Aorta (tissue), 5 donors: ENCODE measurements at places on chromosomes 16 and 17. TPM values are rescaled to one million over a fixed set of nuclear protein-coding genes. Genes with fewer than 3 reads are reported as not detected.

DNA sequence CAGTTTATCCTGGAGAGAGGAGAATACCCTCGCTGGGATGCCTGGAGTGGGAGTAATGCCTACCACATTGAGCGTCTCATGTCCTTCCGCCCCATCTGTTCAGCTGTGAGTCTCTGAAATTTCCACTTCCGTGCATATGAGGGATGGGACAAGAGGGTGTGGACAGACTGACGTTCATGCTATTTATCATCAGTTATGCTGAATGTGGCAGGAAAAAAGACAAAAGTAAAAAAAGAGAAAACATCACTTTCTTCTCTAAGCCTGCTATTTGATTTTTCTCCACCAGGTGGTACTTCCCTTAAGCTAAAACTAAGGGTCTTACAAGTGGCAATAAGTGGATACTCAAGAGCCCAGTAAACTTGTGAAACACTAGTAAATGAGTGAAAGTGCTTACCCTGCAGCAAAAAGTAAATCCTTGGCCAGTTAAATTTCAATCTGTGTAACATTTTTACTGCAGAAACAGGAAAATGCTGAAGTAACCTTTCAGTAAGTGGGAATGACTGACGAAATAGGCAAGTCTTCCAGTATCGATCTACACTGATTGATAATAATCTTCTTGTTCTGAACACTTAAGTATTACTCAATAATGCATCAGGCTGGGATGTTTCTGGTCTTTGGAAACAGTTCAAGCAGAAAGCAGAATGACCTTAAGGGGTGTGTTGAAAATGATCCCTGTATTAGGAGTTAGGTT is 5.6 kb downstream of the CRYBA1 start:
- peak overlapping the region; percentile 9 for H3K27ac ChIP-seq
- H3K4me1 ChIP-seq = peaks cover 2% of the 10 kb centered on the region
- no peaks in the 10 kb centered on the region for H3K27me3 ChIP-seq
- no peaks in the 10 kb centered on the region for H3K36me3 ChIP-seq
- DNase-seq = no peak

Gene CASKIN1
- total RNA-seq = 0.15 TPM

Gene KRT12
- total RNA-seq = not detected

DNA sequence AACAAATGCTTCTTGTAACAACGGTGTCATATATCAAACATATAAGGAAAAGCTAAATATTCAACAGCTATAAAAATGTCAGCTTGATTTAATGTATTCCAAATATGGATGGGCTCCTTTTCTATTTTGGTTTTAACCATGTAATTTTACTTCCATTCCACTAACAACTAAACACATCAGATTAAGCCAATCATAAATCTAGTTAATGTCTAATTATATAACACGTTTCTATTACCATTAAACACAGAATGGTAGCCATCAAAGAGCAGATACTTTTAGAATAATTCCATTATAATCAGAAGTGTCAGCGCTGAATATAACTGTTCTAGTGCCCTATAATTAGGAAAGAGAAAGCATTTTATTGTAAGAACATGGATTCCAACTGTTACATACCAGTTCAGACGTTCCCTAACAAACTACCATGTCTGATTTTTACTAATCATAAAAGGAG is 10.0 kb downstream of the CMC2 start:
- H3K36me3 ChIP-seq = no peaks in the 10 kb centered on the region
- H3K4me3 ChIP-seq = no peak overlapping the region
- no peak overlapping the region for H3K27ac ChIP-seq
- no peaks in the 10 kb centered on the region for H3K27me3 ChIP-seq
- H3K4me1 ChIP-seq = peaks cover 2% of the 10 kb centered on the region
- DNase-seq = no peak

GRCh38 chr16:65959983-65960382 is 406.5 kb upstream of the CDH5 start:
- H3K27ac ChIP-seq = no peak overlapping the region
- no peaks in the 10 kb centered on the region for H3K27me3 ChIP-seq
- DNase-seq = no peak
- H3K4me1 ChIP-seq = no peaks in the 10 kb centered on the region
- H3K36me3 ChIP-seq = no peaks in the 10 kb centered on the region

Gene MGAT5B
- 0.51 TPM for total RNA-seq

Gene NKD1
- 34.4 TPM for total RNA-seq

DNA sequence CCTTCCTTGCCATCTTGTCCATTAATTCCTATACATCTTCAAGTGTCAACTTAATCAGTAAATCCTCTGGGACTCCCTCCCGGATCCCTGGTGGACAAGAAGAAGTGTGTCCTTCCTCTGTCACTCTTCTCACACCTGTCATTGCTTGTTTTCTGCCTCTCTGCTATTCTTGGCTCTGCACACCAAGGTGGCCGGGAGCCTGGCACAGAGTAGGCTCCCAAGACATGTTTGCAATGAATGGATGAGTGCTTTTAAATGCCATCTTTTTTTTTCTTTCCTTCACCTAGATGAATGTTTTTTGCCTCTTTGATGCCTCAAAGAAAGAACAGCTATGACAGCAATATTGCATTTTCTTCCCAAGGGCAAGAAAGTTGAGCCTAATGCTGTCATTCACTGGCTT is 58.0 kb upstream of the CLEC18A start:
- H3K27me3 ChIP-seq = no peaks in the 10 kb centered on the region
- peaks cover 3% of the 10 kb centered on the region for H3K4me1 ChIP-seq
- no peak overlapping the region for H3K27ac ChIP-seq
- DNase-seq = no peak
- no peak overlapping the region for H3K4me3 ChIP-seq
